ENCODE measurements at places on chromosomes 7 and 10. TPM values are rescaled to one million over a fixed set of nuclear protein-coding genes. Genes with fewer than 3 reads are reported as not detected.

Gene NUDT13
- total RNA-seq: 1.1 TPM

Gene SFRP5
- total RNA-seq: 18.8 TPM

Gene ANKRD30A
- total RNA-seq: not detected

Gene AGR3
- total RNA-seq: not detected

DNA sequence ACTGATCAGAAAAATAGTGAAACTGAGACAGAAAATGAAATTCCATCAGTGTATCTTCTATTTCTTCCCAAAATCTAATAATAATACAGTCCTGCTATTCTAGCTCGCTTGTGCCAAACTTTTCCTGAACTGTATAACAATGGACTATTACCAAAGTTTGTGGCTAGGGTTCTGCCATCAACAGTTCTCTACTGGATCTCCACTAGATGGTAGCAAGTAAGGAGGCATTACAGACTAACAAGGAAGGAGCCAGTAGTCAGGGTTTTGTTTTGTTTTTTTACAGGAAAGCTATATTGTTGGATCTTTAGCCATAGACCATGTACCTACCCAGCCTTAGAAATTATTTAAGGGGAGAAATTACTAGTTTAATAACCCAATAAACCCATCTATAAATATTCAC is 10.8 kb downstream of the MTERF1 start:
- no peak for ATAC-seq

DNA sequence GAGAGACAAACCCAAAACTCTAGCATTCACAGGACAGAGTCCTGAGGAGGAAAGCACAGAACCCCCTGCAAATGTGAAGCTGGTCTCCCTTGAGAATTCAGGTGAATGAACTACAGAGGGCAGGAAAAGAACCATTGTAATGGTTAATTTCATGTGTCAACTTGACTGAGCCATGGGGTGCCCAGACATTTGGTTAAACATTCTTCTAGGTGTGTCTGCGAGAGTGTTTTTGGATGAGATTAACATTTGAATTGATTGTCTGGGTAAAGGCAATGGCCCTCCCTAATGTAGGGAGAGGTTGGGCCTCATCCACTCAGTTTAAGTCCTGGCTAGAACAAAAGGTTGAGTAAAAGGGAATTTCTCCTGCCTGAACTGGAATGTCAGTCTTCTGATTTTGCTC is 15.7 kb upstream of the CDK1 start:
- no peak for ATAC-seq

GRCh38 chr7:15554081-15554480 is 7.7 kb downstream of the AGMO start:
- no peak for ATAC-seq

GRCh38 chr7:36439624-36440023 is 50.0 kb downstream of the ANLN start:
- no peak for ATAC-seq

GRCh38 chr7:84452618-84453017 is 258.0 kb upstream of the SEMA3A start:
- ATAC-seq: no peak

Data from gastroesophageal sphincter (tissue), 4 donors.